ENCODE measurements at places on chromosomes 4 and X. TPM values are rescaled to one million over a fixed set of nuclear protein-coding genes. Genes with fewer than 3 reads are reported as not detected.
A peak's percentile ranks its signal among the peaks of the same experiment; 100 is the strongest.

FABP2 gene
- 0.15 TPM for polyA plus RNA-seq

CPZ gene
- polyA plus RNA-seq = 5.6 TPM

ARHGAP36 gene
- 165 TPM for polyA plus RNA-seq

HEPH gene
- not detected for polyA plus RNA-seq

MAGEB4 gene
- polyA plus RNA-seq = not detected

PROM1 gene
- 55.3 TPM for polyA plus RNA-seq

ARX gene
- polyA plus RNA-seq = not detected

GRCh38 chrX:44183329-44183728, 160.1 kb downstream of the EFHC2 start:
- no peak for DNase-seq

DNA sequence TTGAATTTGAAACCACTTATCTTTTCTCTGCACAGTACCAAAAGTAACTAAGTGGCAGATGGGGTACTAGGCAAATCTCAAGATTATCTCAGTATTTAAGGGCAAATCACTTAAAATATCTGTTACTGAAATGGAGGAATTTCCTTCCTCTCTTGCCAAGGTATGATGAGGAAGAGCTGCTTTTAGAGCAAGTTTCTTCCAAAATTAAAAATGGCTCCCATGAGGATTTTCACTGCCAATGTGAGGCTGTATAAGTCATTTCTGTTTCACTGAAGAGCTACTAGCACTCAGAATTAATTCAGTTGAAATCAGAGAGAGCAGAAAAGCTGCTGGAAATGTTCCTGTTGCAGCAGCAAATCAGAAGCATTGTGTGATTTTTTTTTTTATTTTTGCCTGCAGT, 43.4 kb downstream of the GABRB1 start:
- peak; percentile 14 for DNase-seq

- no peak for DNase-seq
Observed at GRCh38 chrX:13372203-13372980, 52.5 kb upstream of the ATXN3L start.

- no peak for DNase-seq
Observed at GRCh38 chr4:115537387-115537786, 424.0 kb upstream of the NDST4 start.

- no peak for DNase-seq
Observed at GRCh38 chr4:70603856-70604255, 11.8 kb downstream of the AMBN start.

DNA sequence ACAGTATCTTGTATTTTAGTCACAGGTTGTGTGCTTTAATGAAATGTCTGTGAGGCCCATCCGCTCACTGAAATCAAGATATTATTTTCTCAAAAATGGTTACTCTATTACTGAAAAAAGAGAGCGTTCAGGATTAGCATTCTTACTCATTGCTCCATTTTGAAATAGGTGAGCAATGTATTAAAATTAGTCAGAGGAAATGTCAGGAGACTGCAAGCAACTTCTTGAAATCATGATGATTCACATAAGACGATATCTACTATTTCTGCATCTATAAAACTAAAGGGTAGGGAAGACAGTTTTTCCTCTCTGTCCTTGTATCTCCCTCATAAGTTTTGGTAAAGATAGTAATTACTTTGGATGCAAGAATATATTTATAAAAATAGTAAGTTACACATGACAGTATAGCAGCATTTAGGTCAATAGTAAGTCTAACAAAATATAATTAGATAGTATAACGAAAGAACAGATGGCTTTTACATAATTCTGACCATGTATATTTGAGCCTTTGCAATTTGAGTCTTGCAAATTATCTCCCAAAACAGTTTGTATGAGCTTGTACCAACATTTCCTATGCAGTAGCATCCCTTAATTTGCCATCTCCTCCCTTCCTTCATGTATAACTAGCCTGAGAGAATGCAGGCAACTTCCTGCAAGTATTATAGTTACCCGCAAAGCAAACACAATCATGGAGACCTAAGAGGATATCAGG, 937.8 kb downstream of the PCDH7 start:
- no peak for DNase-seq

GRCh38 chr4:183674153-183674552, 15.1 kb downstream of the TRAPPC11 start:
- no peak for DNase-seq

DNA sequence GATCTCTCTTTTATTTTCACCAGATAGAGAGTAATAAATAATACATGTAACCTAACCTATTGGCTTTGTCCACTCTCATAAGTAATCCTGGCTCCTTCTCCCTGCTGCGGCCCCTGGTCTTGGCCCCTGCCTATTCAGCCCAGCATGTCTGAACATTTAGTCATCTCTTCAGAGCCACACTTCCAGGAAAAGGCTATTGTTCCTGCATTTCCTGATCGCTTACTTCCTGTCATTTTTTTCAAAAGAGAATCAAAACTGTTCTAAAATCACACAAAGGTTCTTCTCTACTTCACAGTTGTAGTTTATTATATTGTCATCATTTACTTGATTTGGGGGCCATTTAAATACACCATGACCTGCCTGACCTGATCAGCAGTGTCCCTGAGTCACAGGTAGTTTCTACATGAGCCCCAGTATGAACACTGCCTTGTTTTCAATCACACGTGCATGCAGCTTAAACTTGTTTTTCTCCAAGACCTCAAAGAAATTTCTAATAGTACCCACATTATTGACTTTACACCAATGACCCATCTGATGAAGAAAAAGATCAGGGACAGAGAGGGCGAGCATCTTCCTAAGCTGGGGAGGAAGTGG, 47.4 kb upstream of the KDR start:
- DNase-seq = no peak

DNA sequence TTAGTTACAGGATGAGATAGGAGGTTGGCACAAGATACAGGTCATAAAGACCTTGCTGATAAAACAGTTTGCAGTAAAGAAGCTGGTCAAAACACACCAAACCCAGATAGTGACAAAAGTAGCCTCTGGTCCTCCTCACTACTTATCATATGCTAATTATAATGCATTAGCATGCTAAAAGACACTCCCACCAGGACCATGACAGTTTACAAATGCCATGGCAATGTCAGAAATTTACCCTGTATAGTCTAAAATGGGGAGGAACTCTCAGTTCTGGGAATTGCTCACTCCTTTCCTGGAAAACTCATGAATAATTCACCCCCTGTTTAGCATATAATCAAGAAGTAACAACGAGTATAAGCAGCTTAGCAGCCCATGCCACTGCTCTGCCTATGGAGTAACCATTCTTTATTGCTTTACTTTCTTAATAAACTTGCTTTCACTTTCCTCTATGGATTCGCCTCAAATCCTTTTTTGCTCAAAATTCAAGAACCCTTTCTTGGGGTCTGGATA, 1254.4 kb downstream of the PCDH7 start:
- DNase-seq = no peak

DNA sequence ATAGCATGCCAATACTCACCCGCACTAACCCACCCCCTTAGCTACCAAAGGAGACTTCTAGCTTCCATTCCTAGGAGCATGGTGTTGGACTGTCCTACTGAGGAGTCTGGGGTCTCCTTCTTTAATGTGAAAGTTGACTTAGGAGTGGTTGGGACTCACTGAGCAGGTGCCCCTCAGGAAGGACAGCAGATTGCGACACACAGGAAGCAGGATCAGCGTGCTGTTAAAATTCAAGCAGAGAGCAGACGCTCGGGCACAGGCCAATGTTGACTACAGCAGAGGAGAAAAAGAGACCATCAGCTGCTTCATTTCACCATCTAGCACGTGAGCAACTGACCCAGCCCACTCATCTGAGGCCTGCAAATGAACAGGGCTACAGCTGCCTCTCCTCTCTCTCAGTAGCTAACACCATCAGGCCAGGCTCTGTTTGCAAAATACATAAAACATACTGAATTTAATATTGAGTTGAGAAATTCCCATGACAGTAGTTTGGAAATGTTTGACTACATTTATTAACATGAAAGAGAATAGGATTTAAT, 10.8 kb downstream of the NOX1 start:
- no peak for DNase-seq

DNA sequence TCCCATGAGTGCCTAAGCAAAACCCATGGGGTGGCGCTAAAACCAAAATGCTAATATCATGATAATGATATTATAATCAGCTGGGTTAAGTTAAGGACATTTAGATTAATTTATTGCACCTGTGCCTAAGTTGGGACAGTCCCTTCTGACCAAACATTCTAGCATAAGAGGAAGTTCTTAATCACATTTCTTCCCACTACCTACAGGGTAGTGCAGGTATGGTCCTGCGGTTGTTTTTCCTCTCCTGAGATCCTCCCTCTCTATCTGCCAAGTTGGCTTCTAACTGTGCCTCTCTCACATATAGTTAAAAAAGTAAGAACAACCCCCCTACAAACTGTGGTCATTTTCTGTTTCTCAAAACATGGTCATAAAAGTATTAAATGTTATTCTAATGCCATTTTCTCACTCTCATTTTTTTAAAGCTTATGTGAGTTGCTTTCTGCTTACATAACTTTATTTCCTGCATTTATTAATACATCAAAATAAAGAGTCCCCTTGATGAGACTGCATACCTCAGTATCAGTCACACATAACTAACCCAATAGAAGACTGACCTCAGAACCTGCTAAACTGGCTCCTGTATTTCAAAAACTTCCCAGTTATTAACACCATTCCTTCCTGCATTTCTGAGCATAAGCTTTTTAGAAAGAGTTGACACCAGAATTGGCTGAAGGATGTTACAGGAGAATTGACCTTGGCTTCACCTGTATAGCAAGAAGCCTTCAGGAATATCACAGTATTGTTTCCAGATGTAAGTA, 1332.5 kb downstream of the FSTL5 start:
- DNase-seq = no peak

DNA sequence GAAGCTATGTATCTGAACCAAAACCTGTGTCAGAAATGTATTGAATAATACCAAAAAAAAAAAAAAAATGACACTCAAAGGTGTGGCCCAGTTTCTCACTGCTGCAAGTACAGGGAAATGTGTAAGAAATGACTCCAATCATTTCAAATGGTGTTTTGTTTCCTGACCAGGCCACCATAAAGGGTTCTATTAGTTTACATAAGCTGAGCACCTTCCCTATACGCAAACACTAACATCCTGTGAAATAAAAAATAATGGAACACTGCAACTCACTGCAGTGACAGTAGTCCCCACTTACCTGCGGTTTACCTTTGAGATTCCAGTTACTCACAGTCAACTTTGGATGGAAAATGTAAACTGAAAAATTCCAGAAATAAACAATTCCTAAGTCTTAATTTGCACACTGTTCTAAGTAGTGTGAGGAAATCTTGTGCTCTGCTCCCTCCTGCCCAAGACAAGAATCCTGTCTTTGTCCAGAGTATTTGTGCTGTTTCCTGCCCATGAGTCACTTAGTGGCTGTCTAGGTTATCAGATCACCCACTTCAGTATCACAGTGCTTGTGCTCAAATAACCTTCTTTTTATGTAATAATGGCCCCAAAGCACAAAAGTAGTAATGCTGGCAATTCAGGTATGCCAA, 265.3 kb downstream of the RCHY1 start:
- DNase-seq = no peak

DNA sequence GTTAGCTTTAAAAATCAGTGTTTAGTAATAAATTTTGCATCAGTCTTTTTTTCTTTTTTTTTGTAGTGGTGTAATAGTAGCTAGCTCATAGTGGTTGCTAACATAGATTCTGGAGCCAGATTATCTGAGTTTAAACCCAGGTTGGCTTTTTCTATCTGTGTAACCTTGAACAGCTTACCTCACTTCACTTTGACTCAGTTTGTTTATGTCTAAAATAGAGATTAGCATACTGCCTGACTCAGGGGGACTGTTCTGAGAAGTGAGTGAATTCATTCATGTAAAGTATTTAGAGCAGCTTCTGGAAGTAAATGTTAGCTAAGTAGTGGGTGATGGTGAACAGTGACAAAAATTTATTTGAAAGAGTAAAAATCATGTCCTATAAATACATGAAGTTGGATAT, 32.9 kb downstream of the CPEB2 start:
- DNase-seq = no peak

DNA sequence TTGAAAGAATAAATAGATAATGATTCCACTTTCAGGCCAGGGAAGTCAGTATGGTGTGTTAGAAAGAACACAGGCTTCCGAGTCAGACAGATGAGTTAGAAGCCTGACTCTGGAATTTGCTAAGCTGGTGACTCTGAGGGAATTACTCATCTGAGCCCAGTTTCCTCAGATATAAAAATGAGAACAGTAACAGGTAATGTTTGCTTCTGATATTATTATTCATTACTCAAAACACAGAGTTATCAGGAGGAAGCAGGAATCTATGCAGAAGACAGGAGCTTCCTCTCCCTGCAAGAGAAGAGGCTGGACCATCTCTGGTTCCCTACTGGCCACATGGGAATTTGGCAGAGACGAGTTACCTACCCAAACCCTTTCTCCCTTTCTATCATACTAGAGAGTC, 163.1 kb downstream of the EVC2 start:
- no peak for DNase-seq

DNA sequence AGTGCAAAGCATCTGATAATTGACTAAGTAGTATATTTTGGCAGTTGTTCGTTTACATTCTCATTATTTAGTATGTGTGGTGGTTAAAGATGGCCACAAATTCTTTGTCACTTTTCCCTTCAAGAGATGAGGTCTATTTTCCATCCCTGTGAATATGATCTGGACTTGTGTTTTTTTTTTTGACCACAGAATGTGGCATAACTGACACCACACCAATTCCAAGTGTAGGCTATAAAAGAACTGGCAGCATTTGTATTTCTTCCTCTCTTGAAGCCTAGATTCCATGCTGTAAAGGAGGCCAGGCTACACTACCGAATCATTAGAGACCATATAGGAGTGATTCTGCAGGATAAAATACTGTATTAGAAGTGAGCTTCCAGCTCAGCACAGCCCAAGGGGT, 596.6 kb downstream of the DMD start:
- DNase-seq = no peak

DNA sequence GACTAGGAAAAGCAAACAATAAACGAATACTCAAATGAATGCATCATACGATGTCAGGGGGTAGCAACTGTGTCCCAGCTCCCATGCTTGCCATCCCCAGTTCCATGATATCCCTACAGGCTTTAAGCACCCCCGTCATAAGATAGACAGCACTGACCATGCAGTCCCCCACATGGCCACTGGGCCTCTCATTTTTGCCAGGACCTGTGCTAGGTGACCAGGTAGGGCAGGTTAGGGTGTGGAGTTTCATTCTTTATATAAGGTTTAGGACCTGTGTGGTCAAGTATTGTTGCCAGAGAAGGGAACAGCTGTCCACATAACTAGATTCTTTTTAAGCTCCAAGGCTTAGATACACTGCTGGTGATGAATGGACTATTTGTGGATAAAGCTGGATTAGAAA, 9.7 kb downstream of the PPEF2 start:
- no peak for DNase-seq

GRCh38 chr4:11525085-11525484, 96.4 kb upstream of the HS3ST1 start:
- no peak for DNase-seq

GRCh38 chrX:41655101-41655500, 33.7 kb upstream of the GPR34 start:
- DNase-seq = no peak

DNA sequence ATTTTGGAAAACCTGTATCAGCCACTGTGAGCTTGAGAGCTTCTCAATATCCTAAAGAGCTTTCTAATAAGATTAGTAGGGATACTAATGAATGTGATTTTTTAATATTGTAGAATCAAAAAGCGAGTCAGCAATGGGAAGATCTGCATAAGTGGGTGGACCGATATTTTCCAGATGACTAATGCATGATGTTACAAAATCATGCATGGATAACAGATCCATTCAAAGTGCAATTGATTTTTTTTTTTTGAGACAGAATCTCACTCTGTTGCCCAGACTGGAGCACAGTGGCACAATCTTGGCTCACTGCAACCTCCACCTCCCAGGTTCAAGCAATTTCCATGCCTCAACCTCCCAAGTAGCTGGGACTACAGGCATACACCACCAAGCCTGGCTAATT, 7.3 kb upstream of the CLDN2 start:
- DNase-seq = no peak

GRCh38 chr4:185520119-185520518, 15.2 kb downstream of the PDLIM3 start:
- DNase-seq = no peak
